Tibial nerve (tissue), 4 donors: ENCODE measurements at places on chromosomes 12 and 14. TPM values are rescaled to one million over a fixed set of nuclear protein-coding genes. Genes with fewer than 3 reads are reported as not detected.

DNA sequence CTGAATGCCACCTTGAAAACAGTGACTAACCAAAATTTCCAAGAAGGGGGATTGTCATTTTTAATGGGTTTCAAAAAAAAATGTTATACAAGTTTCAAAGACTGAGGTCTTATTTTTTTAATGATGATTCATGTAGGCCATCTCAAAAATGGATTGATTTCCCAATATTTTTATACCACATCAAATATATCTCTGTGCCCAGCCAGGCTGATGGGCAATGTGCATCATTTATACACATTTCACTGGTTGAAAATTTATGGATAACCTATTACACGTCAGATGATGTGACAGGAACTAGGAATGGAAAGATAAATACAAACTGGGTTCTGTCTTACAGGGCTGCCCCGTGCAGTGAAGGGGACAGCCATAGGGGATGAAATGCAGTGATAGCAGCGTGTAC is 112.7 kb upstream of the TMPO start:
- no peak for DNase-seq

- no peak for DNase-seq
These were observed 4.4 kb upstream of the CD27 start for GRCh38 chr12:6440391-6440790.

DNA sequence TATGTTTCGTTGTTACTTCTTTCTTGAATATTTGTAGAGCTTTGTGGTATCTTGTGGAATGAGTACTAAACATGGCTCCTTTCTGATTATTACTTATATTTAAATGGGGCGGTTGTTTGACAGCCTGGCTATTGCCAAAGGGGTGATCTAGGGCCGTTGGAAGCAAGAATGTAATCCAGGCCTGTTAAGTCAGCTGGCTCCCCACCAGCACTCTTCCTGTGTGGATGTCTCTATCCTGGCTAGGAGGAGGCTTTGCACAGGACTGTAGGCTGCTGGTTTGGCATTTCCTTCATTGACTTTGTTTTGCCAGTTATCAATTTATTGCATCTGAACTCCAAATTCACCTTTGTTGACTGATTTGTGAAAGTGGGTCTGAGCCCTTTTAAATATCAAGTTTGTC is 5.6 kb downstream of the FAM234B start:
- DNase-seq, result no peak

- DNase-seq, result no peak
These were observed 26.9 kb downstream of the MAPKAPK5 start for GRCh38 chr12:111868676-111869588.

Gene FICD
- 4.8 TPM for total RNA-seq

Gene KLRK1
- 1.2 TPM for total RNA-seq

Gene VAMP1
- 12.0 TPM for total RNA-seq

Gene LALBA
- not detected for total RNA-seq
